ENCODE measurements at places on chromosomes 13 and 19. TPM values are rescaled to one million over a fixed set of nuclear protein-coding genes. Genes with fewer than 3 reads are reported as not detected.

DNA sequence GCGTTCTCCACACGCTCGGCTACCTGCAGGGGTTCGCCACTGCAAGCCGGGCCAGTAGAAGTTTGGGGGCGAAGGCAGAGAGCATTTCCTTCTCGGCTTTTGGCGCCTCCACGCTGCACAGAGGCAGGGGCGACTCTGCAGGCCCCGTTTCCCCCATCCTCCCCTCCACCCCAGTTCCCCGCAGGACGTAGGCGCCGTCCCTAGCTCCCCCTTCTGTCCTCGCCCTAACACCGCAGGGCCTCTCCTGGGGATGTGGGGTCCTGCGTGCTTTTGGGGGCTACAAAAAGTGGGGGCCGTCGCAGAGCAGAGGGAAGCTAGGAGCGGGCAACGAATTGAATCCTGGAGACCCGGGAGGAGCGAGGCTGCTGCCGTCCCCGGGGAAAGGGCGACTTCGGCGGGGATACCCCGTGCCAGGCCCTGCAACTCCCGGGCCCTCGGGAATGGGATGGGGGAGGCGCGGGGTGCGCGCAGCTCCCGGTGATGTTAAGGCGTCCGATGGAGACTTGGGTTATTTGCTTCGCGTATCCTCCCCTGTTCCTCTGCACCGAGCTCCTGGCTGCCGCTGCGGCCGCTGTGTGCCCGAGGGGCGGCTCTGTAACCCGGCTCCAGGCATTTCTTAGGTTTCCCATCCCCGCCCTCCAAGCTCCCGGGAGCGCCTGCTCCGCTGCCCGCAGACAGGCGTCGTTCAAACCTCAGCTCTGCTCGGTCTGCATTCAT, 255.9 kb upstream of the SOX21 start:
- H3K4me1 ChIP-seq: no peaks in the 10 kb centered on the region
- H3K36me3 ChIP-seq: no peaks in the 10 kb centered on the region
- DNase-seq: no peak
- peaks cover 9% of the 10 kb centered on the region for H3K27me3 ChIP-seq

DNA sequence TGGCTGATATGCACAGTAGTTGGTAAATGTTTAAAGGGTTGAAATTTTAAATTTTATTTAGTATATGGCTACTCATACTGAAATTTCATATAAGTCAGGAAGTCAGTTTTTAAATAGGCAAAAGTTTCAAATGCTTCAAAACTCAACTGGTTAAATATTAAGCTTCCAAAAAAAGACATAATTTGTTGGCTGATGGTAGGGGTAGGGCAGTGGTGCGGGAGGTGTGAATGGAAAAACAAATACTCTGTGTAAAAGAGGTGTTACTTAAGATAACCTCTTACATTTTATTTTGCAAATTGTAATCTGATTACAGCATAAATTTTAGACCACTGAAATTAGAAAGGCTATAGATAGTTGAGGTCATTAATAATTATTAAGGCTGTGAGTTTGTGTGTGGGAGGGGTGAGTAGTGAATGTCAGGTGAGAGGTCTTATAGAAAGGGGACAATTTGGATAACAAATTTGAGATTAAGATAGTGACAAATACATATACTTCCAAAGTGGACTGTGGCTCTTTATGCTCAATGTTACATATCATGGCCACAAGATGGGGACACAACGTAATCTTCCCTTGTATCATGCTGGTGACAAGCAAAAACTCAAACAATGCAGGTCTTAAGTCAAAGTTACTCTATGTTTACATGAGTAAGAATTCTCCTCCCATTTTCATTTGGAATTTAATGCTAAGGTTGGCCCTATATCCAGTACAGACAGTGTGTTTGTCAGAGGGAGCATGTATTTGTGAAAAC, 36.6 kb upstream of the OXGR1 start:
- DNase-seq: no peak
- no peaks in the 10 kb centered on the region for H3K27me3 ChIP-seq
- H3K36me3 ChIP-seq: no peaks in the 10 kb centered on the region

DNA sequence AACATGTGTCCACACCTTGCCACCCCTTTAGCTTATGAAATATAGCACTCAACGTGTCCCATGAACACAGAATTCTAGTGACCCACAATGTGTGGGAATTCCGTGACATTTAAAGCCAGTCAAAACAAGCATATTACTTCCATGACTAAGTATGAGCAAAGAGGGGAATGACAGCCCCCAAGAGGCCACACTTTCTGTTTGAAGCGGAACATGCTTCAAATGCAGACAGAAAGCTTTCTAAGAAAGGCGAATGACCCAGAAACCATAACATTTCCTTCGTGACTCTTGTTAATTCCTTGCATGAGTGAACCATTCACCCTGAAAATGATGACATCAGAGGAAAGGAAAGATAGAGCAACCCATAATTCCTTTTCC, 122.0 kb upstream of the FNDC3A start:
- DNase-seq: no peak
- no peaks in the 10 kb centered on the region for H3K36me3 ChIP-seq
- no peak overlapping the region for H3K4me3 ChIP-seq
- H3K4me1 ChIP-seq: no peaks in the 10 kb centered on the region
- H3K27ac ChIP-seq: no peak overlapping the region
- H3K27me3 ChIP-seq: no peaks in the 10 kb centered on the region

Gene ZNF417
- total RNA-seq: 16.5 TPM

DNA sequence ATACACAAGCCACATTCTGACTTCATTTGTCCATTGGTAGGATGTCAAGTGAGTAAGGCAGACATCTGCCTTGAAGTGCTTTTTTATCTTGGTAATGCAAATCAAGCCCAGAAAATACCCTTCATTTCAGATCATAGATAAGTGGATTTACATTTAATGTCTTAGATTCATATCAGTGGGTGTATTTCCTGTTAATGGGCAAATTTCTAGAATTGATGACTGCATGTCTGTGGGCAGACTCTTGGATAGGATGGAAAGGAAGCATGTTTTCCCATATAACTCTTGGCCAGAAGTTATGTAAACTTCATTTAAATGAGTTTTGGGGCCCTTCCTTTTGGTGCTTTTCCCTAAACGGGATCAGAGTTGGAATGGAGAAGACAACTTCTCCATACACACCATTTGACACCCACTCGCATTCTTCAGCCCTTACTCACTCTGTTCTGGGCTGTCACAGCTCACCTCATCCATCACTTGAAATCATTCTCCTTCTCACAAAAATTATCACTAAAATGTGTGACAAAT, 154.6 kb downstream of the FLT1 start:
- H3K27ac ChIP-seq: no peak overlapping the region
- H3K4me3 ChIP-seq: no peak overlapping the region
- no peaks in the 10 kb centered on the region for H3K27me3 ChIP-seq
- H3K4me1 ChIP-seq: no peaks in the 10 kb centered on the region
- no peak for DNase-seq

DNA sequence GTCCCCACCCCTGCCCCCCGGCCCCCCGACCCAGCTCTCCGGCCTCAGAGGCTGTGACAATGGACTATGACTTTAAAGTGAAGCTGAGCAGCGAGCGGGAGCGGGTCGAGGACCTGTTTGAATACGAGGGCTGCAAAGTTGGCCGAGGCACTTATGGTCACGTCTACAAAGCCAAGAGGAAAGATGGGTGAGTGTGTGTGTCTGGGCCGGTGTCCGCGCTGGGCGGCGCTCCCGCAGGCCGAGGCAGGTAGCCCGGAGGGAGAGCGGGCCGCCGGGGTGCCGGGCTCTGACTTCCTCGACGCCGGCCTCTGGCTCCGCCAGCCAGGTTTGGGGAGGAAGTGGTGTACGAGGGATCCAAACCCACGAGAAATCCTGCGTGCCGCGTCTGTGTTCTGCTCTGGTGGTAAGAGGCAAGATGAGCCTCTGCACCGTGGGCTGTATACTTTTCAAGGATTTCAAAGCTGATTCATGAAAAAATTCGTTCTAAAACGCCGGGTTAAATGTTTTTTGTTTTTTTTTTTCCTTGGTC, 718 bp downstream of the CDK8 start:
- peak overlapping the region; percentile 93 for H3K27ac ChIP-seq
- H3K4me1 ChIP-seq: peaks cover 4% of the 10 kb centered on the region
- DNase-seq: peak; percentile 62
- H3K27me3 ChIP-seq: no peaks in the 10 kb centered on the region
- H3K36me3 ChIP-seq: no peaks in the 10 kb centered on the region
